ENCODE measurements at places on chromosomes 2 and 18. TPM values are rescaled to one million over a fixed set of nuclear protein-coding genes. Genes with fewer than 3 reads are reported as not detected.
A peak's percentile ranks its signal among the peaks of the same experiment; 100 is the strongest.

DNA sequence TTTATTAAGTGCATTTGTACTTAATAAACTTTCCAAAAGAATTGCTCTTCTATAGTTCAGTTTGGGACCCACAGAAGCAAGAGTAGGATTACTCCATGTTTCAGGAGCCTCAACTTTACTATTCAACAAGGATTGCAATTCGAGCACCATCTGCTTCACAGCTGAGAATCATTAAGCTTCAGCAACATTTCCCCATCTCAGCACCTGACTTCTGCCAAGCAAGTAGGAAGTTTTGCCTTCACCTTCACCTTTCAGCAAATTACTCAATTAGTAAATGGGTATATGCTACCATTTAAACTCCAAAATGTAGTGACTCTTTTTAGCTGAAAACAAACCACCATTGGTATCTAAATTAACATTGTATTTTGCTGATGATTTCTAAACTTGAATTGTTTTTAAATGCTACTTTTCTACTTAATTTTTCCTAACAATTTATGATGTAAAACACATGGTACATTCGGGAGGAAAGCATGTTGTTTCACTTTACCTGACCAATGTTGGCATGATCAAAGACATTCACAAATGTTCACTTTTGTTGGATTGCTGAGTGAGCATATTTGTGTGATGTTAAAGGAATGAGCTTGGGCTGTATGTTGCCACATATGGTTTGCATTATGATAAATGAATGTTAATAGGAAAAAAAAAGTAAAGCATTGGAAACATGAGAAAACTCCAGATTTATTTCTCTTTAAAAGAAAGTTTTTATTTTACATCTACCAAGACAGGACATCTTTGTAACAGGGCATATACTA, 159.2 kb downstream of the GULP1 start:
- no peak for DNase-seq

- no peak for DNase-seq
Measured at GRCh38 chr18:51089691-51090090, 59.7 kb downstream of the SMAD4 start.

KCNK3 gene
- total RNA-seq = not detected

DNA sequence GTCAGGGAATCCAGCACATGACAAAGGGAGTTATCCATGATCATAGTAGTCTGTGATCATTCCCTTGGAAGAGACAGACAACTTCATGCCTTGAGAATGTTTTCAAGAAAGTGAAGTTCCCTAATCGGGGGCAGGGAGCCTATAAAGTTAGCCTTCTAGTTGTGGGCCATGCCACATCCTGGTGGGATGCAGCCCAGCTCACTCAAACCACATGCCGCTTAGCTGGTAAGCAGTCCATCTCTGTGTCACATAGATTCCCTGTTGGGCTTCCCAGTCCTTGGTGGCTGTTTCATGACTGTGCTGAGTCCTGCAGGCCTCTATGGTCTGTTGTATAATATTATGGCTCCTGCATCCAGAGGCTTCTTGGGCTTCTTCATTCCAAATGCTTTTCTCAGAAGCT, 11.4 kb upstream of the ARHGAP25 start:
- DNase-seq = no peak

DNA sequence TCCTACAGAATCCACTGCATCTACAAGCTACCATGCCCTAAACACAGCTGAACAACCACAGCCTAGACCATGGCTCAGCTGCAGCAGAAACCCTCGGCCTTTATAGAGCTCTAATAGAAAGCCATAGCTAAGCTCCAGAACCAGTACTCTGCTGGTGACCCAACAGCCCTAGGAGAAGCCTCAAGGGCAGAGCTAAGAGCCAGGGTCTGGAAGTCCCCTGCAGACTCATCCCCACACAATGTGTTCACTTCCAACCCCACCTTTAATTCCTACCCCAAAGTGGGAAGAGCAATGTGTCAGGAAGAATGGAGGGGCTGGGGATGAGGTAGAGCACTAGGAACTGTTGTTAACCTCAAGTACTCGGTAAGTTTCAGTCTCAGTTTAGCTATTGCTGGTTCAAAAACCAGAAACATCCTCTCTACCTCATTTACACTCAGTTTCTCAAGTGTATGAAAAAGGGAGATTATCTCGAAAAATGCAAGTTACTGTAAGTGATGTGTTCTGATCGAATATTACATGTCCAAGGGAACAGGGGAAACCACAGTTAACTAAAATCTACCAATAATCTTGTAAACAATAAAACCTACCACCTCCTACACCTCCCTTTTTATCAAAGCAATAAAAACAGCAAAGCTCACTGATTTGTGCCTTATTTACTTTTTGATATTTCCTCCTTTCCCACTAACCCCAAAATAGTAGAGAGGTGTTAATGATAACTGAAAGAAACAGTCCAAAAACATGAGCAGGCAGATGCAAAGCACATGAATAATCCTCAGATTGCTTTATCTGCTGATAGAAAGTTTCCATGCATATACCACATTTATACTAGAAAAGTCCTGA, 36.2 kb downstream of the THADA start:
- DNase-seq = no peak

BMP10 gene
- total RNA-seq = not detected

GRCh38 chr2:123563515-123563914, 461.6 kb upstream of the CNTNAP5 start:
- no peak for DNase-seq

DNA sequence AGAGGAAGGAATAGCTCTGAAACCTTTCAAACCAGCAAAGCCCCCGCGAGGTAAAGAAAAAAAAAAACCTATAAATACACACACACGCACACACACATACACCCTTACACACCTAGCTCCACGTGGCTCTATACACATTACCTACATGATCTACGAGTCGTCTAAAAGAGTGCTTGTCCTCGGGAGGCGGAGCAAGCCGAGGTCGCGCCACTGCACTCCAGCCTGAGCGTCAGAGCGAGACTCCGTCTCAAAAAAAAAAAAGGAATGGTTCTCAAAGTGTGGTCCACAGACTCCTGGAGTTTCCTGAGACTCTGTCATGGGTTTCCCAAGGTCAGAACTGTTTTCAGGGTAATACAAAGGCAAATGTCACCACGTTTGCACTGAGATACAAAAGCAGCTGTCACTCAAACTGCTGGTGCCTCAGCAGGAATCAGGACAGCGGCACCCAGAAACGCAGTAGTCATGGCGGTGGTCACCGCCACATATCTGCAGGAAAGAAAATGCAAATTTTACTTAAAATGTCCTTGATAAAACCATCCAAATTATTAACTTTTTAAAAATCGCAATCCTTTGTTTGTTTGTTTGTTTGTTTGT, 130.0 kb upstream of the GPC1 start:
- no peak for DNase-seq

FBLN7 gene
- total RNA-seq = 0.07 TPM

HMSD gene
- total RNA-seq = not detected

KRTCAP3 gene
- total RNA-seq = not detected

DNA sequence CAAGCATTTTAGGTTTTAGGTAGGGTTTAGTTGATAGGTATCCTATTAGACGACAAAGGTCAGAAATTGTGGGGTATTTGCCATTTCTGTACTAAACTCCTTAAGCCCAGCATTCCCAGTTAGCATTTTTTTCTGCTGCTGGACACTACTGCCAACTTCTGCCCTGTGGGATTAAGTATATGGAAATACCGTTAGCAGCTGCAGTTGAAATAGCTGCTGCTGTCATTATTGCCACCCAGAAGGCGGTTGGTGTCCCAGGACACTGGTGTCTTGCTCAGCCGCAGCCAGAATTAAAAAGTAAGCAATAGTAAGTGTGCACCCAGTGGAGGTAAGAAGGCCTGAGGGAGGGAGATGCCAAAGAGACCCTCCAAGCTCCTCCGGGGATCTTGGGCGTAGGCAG, 1.9 kb upstream of the UXS1 start:
- DNase-seq = no peak

PFN4 gene
- total RNA-seq = 2.1 TPM

ING5 gene
- total RNA-seq = 34.4 TPM

DNA sequence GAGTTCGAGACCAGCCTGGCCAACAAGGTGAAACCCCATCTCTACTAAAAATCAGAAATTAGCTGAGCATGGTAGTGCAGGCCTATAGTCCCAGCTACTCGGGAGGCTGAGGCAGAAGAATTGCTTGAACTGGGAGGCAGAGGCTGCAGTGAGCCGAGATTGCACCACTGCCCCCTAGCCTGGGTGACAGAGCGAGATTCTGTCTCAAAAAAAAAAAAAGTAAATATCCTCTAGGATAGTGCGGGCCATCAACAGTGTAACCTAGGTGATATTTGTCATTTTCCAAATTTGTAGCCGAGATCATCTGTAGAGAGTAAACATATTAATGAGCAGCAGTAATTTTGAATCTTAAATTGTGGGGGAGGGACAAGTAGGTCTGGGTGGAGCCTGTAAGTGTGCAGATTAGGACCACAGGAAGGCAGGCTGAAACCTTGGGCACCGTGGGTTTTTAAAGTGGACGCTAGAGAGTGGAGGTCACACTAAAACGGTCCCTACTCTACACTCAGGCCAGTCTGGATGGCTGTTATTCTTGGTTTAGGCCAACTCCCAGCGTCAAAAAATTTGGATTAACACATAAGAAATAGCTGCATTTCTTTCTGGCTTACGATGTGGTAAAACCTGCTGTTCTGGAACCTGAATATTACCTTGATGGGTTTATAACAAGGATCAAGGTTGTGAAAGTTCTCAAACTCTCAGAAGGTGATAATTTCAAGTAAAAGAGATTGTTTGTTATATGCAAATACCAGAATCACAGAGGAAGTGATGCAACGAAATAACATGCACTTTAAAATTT, 22.7 kb upstream of the TET3 start:
- peak; percentile 51 for DNase-seq

GRCh38 chr2:46842876-46843275, 72.7 kb downstream of the MCFD2 start:
- no peak for DNase-seq

DNA sequence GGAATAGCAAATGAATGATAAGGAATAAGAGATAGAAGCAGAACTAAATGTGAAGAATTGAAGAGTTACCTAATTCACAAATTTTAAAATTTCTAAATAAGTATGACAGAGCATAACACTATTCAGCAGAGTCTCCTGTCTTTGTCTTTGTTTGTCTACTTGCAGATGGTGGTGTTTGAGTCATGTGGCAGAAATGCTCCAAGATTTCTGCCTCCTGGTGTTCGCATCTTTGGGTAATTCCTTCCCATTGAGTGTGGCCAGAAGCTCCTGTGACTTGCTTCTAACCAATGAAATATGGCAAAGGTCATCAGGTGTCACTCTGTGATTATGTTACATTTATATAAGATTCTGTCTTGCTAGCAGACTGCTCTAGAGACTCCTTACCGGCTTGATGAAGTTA, 45.6 kb upstream of the GALNT3 start:
- DNase-seq = no peak

Data from Karpas-422 (cell line).